ENCODE measurements at places on chromosomes 2 and 18.

- no peak for DNase-seq
Observed at GRCh38 chr2:46015671-46016070, 281.5 kb upstream of the EPAS1 start.

- DNase-seq, result no peak
Observed at GRCh38 chr2:97676620-97677019, 7.1 kb downstream of the C2orf92 start.

DNA sequence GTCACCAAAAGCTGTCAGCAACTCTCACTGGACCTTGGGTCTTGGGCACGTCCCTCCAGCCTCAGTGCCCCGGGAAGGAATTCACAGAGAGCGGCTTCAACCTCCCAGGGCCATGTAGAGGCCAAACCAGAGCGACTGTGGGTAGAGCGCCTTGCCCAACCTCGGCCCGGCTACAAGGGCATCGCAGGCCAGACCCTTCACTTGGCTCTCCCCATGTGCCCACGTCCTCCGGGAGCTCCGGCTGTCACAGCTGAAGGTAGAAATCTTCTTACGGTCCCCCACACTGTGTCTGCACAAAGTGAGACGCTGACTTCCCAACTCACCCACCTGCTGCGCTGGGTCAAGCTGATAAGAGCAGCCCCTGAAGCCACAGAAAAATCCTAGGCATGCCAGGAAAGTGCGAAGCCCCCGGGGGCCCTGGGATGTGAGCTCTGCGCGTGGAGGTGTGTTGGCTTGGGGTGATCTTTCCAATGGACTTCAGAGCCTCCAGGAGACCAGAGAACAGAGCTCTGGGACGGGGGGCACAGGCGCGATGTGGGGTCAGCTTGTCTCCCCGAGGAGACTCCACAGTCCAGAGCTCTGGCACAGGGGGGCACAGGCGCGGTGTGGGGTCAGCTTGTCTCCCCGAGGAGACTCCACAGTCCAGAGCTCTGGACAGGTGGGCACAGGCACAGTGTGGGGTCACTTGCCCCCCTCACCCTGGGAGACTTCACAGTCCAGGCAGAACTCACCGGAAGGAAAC is 105.5 kb downstream of the RTP5 start:
- DNase-seq, result no peak

GRCh38 chr2:71586471-71586870 is 133.1 kb downstream of the DYSF start:
- DNase-seq, result no peak

DNA sequence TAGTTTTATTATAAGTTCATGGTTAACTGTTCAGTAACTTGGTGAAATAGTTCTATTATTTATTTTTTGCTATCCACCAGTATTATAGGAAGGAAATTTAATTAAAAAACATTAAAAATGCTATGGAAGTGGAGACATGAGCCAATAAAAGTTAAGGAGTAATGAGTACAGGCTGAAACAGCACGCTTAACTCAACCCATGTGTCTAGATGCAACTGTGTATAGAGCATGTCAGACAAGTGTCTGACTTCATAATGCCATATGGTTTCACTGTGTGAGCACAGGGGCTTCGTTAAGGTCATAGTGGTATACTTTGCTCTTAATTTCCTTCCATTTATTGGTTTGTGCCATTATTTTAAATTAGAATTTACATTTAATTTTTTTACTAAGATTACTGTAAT is 566.8 kb upstream of the NRP2 start:
- peak; percentile 8 for DNase-seq

DNA sequence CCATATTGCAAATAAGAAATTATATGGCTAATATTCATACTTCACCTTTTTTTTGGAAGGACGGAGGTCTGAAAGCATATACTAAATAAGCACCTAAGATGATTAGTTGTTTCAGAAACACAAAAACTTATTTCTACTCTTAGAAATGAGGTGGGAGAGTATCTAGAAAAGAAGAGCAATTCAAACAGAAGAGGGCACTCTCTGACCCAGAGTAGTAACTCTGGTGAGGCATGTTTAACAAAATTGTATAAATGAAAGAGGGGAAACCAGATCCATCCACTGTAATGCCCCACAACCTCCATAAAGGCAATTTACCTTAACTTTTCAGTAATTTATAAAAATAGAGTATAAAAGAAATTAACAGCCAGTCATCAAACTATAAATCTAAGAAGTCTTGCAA is 669.6 kb upstream of the VRK2 start:
- DNase-seq, result peak; percentile 14

DNA sequence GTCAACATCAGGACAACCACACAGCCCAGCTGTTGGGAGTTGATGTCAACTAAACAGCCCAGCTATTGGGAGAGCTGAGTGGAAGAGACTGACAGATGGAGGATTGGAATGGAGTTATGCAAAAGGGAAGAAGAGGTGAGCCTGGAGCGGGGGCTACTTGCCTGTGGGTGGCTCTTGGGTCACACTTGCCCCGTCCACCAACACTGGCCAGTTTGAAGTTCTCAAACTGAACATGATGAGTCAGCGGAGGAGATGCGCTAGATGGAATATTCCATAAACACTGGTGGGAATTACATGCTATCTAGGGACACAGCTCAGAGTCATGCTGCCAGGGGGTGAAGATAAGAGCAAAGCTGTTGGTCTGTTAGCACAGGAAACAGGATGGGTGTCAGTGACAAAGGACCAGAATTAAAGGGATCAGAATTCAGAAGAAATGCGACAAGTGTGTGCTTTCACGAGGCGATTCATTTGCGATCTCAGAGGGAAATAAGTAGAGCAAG is 33.2 kb upstream of the AGAP1 start:
- DNase-seq, result no peak

DNA sequence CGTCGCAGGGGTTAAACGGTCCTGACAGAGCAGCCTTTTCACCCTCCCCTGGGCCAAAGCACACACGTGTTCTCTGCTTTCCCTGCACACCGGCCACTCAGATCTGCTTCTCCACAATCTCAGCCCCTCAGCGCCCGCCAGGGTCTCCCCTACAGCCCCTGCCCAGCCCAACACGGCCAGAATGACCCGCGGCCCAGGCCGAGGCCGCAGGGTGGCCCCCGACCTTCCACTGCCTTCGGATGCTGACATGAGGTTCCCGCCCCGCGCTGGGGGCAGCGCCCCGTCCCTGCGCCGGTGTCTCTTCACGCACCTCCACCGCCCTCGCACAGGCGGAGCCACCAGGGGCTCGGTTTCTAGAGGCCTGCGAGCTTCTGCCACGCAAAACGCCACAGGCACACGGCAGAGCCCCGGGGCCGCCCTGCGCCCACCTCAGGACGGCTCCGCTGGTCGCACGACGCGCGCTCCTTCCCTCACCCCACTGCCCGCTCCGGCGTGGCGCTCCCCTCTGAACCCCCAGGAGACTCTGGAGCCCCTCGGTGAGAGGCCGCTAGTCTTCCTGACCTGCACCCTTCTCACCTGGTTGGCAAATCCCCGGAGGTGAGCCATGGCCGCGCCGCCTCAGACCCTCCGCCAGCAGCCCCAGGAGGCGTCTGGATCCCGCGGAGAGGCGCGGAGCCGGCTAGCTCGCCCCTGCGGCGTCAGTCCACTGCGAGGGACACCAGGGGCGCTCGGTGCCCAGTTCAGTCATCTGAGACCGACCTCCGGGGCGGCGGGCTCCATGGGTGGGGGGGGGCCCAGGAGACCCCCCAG is 749 bp downstream of the STK25 start:
- peak; percentile 39 for DNase-seq

- no peak for DNase-seq
Observed at GRCh38 chr2:1889099-1889650, 144.9 kb upstream of the PXDN start.

DNA sequence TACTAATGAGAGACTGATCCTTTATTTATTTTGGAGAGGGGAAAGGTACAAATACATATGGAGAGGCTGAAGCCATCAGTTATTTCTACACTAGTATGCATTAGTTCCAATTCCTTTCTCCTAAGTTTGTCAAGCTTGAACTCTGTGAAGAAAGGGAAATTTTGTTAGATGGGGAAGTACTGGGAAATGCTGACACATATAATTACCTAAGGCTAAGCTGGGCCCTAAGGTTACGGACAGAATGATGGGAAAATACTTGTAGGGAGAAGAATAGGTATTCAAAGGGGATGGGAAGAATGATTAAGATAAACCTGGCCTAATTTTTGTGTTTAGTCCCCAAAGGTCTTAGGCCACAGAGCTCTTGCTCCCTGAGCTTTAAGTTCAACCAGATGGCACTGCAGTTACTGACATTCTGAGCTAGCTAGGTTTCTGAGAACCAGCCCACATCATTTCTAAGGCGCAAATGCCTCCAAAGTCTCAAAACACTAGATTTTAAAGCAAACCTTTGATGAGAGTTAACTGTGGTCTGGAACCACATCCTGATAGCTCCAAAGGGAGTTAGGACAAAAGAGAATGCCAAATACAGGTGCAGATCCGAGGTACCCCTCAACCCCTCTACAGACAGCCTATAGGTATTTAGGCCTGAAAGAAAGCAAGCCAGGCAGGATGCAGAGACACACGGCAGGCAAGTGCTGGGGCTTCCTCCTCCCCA is 2.7 kb downstream of the TMEM163 start:
- no peak for DNase-seq

- DNase-seq, result no peak
Observed at GRCh38 chr2:11569636-11570035, 35.8 kb downstream of the GREB1 start.

DNA sequence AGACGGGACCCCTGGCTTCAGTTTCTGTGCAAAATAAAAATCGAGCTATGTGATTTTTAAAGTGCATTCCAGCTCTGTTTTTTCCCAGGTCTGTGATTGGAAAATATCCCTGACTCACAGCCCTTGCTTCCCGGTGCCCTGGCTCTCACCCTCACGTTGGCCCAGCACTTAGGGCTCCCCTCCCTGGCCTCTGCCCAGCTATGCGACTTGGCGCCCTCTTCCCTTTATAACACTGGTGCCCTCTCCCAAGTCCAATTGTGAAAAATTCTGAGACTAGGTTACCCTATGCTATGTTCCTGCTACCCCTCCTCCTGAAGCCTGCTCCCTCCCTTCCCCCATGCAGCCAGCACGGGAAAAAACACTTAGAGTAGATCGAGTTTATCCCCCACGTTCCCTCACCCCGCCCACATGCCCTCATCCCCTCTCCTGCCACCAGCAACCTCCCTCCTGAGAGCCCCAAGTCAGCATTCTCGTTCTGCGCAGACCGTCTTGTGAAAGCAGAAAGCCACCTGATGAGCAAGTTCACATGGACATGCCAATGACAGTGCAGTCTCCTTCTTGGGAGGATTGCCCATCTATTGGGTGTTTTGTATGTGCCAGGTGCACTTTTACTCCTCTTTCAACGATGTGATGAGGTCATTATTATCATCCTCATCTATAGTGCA is 228.8 kb downstream of the VAPA start:
- peak; percentile 66 for DNase-seq

DNA sequence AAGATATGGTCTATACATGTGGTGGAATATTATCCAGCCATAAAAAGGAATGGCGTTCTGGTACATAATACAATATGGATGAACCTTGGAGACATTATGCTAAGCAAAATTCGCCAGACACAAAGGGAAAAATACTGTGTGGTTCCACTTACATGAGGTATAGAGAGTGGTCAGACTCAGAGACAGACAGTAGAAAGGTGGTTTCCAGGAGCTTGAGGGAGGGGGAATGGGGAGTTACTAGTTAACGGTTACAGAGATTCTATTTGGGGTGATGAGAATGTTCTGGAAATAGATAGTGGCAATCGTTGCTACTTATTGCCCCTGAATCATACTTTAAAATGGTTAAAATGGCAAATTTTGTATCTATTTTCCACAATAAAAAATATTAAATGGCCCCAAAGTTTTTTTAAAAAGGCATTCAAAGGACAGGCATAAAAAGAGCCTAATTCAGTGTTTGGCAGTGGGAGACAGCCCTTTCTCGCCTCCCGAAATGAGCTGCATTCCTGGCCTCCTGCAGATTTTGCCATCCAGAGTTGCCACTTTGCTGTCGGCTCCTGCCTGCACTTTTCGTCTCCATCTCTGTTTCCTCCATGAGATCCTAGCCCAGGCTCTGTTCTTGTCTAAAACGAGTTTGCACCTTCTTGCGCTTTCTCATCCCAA is 13.5 kb downstream of the TNFRSF11A start:
- DNase-seq, result no peak

Data from fibroblast of skin of scalp (primary cell).